Activated naive CD8-positive, alpha-beta T cell treated with anti-CD3 and anti-CD28 coated beads, Interleukin-2, amount 50 U/mL, for 16 hours (primary cell): ENCODE measurements at places on chromosomes 5 and 9.

DNA sequence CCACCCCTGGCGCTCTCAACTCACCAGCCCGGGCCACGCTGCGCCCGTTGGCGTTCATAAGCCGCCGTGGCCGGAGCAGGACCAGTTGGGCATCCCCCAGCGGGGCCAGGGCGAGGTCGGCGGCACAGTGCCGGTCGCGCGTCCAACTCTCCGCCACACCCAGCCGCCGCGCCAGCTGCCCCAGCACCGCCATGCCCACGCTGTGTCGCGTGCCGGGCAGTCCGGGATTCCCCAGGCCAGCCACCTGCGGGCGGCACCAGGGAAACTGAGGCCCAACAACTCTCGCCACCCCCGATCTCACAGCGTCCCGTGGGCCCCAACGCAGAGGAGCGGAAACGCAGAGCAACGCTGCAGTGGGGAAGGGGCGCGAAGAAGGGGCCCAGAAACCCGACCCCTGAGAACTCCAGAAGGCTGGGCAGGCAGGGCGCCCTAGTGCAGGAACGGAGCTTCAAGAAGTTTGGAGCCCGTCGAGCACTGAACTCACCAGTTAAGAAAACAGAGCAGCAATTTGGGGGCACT is 453 bp downstream of the PTRH1 start:
- no peak for DNase-seq

DNA sequence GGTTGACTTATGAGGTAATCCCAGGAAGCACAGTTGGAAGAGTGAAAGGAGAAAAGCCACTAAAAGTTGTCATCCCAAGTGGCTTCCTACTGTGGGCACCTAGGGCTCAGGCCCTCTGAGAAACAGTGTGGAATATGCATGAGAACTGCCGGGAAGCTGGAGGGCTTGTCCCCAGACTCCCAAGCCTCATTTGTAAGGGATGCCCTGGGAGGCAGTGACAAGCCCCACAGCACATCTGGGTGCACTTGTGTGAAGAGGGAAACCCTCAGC is 64.5 kb downstream of the SFXN1 start:
- no peak for DNase-seq

- DNase-seq = no peak
These were observed 8.1 kb downstream of the CCDC180 start for GRCh38 chr9:97315550-97315949.

GRCh38 chr9:117868594-117868993 is 164.4 kb downstream of the TLR4 start:
- no peak for DNase-seq

- no peak for DNase-seq
These were observed 317.6 kb downstream of the TLE4 start for GRCh38 chr9:79889369-79889768.

- DNase-seq = no peak
These were observed 219.7 kb downstream of the EBF1 start for GRCh38 chr5:158879993-158880392.

- DNase-seq = no peak
These were observed 76.4 kb downstream of the ACER2 start for GRCh38 chr9:19485193-19485592.

DNA sequence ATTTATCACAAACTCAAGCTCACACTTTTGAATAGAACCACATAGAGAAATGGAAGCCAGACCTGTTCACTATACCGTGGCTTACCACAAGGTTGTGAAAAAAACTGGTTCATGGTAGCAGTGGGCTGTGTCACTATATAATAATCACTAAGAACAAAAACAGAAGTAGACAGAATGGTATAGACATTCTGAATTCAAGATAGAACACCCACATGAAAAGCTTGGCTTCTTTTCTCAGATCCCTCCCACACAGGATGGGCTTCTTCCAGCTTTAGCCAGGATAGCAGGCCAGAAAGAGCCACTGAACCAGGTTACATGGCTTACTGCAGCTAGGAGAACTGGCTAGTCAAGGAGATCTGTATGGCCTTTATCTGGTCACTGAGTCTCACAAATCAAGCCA is 6.1 kb upstream of the NRG2 start:
- DNase-seq = no peak

GRCh38 chr9:136043441-136043991 is 51.6 kb downstream of the NACC2 start:
- DNase-seq = no peak

DNA sequence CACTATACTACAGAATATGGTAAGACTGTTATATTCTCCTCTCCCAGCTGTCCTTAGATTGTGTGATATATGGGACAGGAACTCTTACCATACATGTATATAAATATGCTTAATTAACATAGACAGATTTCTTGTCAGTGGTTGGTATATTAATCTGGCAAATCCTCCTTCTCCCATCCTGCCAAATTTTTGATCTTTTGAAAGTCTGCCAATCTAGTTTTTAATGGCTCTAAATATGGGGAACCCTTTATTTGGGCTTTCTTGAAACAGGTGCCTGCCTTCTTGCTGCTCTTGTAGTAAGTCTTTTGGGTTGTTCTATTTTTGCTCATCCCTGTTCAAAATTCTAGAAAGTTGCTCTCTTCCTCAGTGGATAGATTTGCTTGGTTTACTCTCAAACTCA is 63.5 kb downstream of the SPATA31D1 start:
- no peak for DNase-seq

DNA sequence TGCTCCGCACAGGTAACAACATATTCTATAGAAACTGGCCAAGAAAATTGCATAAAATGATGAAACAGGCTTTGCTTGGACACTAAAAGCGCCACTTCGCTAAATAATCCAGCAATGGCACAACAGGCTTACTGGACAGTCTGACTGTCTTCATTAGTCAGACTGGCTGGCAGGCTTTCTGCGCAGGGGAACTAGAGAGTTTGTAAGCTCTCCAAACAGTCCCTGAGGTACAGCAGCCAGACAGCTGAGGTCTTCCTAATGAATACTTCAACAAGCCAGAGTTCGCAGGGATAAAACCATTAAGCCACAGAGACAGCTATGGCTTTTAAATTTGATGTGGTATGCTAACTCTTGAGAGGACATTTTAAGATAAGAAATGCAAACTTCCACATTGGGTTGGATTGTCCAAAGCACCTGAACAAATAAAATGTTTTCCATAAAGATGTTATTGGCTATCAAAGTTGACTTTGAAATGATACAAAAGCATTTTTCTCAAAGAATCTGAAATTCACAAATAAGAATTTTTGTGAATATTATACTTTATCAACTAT is 20.7 kb downstream of the PLK2 start:
- no peak for DNase-seq

DNA sequence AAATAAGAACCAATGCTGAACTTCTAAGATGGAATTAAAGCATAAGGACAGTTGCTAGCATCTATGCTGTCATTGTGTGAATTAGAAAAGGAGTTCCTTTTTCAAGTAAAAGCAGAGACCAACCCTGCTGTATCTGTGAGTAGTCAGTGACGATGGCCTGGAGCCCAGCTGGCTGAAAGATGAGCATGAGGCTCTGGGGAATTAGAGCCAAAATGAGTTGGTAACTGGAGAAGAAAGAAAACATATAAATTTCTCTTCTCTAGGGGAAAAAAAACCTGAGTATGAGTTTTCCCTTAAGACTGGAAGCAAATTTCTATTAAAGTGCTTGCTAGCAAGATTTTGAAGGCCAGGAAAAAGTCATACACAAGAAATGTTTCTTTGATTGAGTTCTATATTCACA is 1.6 kb upstream of the SPZ1 start:
- DNase-seq = no peak

GRCh38 chr5:68911840-68912690 is 181.7 kb upstream of the SLC30A5 start:
- no peak for DNase-seq

DNA sequence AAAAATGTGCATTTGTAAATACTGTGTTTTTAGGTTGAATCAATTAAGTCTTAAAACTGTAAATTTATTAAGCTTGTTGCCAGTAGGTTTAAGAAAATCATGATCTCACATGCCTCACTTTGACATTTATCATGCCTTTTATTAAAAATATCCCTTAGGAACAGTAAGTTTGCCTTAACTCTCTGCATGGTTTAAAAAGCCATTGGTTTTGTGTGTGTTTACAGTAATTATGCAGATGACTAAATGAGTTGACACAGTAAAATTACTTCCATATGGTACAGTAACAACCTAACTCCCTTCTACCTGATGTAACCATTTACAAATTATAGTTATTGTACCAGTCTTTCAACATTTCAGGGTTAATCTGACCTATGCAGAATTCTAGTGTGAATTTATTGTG is 6.5 kb downstream of the RPS6 start:
- DNase-seq = no peak

DNA sequence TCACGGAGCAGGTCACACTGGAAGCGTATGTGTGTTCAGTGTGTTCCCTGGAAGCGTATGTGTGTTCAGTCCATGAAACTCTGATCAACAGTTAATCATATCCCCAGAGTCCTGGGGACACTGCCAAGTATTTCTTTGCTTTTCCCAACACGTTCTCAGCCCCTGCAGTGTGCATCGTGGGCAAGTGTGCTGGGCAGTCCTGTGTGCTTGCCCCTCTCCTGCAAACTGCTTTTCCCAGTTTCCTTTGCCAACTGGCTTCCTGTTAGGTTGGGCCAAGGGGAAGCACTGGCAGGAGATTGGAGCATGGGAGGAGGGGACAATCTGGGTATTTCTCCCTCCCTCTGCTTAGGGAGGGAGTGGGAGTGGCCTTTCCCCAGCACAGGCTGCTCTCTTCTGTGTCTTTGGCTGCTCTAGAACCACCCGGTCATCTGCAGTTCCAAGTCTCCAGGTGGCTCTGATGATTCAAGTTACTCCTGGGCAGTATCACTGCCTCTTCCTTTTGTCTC is 36.8 kb upstream of the NEK6 start:
- DNase-seq = no peak

GRCh38 chr5:9617221-9617620 is 12.9 kb downstream of the TAS2R1 start:
- no peak for DNase-seq

DNA sequence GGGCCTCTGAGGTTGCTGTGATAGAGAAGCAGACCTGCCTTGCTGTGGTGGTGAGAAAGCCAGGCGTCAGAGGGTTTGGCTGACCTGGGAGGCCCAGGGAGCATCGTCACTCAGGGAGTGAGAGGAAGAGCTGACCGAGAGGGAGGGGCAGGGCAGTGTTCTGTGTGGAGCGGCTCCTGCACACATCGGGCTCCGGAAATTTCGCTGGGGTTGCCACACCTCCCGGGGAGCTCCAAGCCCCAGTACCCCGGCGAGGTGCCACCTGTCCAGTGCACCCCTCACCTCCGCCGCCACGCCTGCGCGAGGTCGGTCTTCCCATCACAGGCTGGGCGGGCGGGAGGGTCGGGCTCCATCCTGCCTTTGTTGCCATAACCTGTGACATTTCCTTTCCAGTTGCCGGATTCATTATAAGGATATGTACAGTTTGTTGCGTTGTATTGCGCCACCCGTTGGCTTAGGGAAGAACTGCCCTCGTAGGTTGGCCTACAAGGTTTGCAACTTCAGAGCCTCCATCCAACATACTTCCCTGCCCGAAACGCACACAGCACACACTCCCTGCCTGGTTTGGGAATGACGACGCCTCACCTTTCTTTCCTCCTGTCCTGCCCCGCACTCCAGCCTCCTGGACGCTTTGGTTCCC is 223.2 kb downstream of the CACNA1B start:
- no peak for DNase-seq
